Right atrium auricular region (tissue), 2 donors: ENCODE measurements at places on chromosomes 2 and 18.

DNA sequence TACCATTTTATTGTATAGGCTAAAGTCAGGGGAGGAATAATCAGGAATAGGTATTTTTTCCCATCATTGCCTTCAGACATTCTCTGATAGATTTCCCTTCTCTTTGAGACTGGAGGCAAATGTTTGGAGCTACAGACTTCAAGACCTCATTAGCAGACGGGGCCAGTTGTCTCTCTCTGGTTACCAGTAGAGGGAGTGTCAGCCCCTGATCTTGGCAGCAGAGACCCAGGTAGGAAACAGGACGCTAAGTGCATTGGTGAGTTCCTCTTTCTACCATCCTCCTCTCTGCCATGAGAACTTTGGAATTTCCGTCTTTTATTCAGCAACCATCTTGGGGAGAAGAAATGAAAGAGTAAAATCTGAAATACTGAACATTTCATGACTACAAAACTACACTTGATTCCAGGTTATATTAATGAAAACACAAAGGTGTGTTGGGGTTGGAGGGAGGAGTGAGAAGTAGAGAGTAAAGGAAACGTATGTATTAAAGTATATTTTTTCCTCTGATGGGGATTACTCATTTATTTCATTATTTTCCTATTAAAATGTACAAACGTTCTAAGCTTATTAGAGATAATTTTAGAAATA is 186.2 kb upstream of the GCFC2 start:
- no peak for DNase-seq

- no peak for DNase-seq
These were observed 54.7 kb downstream of the FARP2 start for GRCh38 chr2:241410739-241411176.

DNA sequence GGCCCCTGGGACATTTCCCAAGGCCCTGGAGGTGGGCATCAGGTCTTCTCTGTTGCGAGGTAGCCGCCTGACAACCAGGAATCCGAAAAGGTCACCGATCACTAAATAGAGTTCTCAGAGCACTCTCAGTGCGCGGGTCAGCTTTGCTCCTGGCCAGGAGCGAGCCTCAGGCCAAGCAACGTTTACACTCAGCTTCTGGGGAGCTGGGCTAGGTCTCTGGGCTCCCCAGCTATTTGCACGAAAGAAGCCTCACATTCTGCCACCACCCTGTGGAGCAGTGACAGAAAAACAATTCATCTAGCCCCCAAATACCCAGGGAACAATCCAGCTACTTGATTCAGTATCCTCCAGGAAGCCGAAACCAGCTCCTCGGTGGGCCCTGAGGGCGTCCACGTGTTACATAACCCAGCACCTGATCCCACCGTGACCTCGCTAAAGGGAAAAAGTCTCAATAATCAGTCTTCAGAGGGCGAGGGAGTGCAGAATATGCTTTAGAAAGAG is 3.3 kb downstream of the SH3BP4 start:
- DNase-seq, result no peak

DNA sequence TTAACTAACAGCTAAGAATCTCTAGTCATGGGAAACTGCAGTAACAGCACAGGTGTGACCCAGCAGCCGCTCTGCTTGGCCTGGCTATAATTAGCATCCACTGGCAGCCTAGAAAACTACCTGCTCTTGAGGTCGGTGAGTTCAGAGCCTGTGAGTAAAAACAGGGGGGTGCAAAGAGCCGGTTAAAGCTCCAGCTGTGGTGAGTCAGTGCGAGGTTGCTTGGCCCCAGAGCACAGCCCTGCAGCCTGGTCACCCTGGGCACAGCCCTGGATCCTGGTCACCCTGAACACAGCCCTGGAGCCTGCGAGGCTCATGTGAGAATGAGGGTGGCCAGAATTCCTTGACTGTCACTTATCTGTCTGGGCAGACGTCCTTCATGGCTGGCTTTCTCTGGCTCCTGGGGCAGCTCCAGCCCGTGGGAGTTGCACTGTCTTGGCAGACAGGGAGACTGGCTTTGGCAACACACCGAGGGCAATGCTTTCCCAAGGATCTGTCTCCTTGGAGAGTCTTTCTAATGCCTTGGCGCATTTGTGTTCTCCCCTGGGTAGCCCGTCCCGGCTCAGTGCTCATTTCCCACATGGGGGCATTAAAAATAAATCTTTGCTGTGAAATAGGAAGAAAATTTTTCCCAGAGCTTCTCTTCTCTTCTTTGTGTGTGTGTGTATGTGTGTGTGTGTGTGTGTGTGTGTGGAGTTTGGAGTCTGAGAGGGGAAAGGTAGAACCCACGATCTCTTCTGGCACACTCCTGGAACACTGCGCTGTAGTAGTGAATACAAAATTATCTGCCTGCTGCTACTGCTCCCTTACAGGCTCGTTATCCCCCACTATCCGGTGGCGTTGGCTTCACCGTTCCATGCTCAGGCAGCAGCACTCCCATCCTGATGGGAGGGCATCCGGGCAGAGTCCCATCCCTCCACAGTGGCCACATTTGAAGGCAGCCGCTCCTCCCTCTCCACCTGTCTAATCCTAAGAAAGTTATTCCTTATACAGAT is 250.2 kb upstream of the MEX3C start:
- no peak for DNase-seq
